ENCODE measurements at places on chromosomes 6 and 20.

GRCh38 chr20:23637282-23638221 lies at the start of gene CST3:
Gene CST3, minus strand, starts transcription at chr20:23637955. Its CDS starts 93 bp downstream, at chr20:23637862.
- DNase-seq = no peak

DNA sequence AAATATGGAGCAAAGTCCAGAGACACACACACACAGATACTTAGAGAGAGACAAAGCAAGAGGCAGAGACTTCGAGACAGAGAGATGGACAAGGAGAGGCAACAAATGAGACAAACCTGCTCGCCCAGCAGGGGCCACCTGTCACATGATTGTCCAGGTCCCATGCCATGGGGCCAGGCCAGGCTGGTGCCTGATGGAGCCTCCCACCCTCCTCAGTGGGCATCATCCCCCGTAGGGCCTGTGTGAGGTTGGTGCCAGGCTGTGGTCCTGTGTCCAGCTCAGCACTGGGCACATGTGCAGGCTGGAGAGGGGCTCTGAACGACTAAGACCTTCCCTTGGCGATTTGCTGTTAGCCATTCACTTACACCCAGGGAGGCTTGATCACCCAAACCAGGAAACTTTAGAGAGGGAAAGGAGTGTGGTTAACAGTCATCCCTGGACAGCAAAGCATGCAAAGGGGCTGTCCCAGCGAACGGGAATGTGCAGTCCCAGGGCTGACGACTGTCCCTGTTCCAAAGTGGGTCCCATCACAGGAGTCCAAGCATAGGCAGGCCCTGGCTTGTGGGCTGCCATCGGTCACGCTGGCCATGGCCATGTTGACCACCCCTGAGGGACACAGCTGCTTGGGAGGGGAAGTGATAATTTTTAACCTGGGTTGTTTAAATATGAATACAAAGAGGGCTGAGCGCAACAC lies 38.4 kb upstream of the PHACTR3 start:
- no peak for DNase-seq

- no peak for DNase-seq
Observed at GRCh38 chr6:107655245-107655644, 165.3 kb downstream of the SOBP start.

GRCh38 chr6:149342525-149342924 lies 25.0 kb downstream of the TAB2 start:
- DNase-seq = no peak

GRCh38 chr6:3406362-3406821 lies 50.5 kb downstream of the SLC22A23 start:
- no peak for DNase-seq

DNA sequence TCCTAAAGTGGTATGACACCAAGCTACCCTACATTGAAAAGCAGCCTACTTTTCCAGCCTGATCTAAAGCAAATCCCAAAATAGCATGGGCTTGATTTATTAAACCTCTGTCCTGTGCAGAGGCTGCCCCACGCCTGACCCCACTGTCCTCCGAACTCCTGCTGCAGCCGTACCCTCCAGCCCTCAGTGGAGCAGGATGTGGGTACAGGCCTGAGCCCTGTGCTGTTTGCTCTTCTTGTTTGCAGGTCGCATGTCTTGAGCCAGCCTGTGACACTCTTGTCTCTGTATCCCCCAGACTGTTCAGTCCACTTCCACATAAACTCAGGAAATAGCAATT lies 61.2 kb downstream of the RPP40 start:
- no peak for DNase-seq

- DNase-seq = no peak
Observed at GRCh38 chr20:17436664-17437063, 94.5 kb downstream of the BFSP1 start.

DNA sequence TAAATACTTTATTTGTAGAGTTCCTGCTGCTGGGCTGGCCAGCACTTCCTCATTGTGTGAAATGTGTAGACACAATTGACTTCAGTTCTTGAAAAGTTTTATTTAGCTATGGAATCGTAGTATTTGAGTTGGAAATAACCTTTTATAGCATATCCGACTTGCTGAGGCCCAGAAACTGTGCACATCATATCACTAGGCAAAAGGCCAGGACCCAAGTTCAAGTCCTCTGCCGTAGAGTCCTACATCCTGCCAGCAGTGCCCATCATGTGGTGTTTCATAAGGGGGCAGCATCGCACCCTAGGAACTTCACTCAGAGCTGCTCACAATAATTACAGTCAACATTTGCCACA lies 207.7 kb upstream of the SNX9 start:
- no peak for DNase-seq

- no peak for DNase-seq
Observed at GRCh38 chr20:62117362-62117646, 5.0 kb upstream of the LSM14B start.

GRCh38 chr6:5446362-5447075 lies 185.2 kb downstream of the FARS2 start:
- no peak for DNase-seq

- DNase-seq = no peak
Observed at GRCh38 chr6:151176911-151177770, 62.6 kb upstream of the AKAP12 start.

DNA sequence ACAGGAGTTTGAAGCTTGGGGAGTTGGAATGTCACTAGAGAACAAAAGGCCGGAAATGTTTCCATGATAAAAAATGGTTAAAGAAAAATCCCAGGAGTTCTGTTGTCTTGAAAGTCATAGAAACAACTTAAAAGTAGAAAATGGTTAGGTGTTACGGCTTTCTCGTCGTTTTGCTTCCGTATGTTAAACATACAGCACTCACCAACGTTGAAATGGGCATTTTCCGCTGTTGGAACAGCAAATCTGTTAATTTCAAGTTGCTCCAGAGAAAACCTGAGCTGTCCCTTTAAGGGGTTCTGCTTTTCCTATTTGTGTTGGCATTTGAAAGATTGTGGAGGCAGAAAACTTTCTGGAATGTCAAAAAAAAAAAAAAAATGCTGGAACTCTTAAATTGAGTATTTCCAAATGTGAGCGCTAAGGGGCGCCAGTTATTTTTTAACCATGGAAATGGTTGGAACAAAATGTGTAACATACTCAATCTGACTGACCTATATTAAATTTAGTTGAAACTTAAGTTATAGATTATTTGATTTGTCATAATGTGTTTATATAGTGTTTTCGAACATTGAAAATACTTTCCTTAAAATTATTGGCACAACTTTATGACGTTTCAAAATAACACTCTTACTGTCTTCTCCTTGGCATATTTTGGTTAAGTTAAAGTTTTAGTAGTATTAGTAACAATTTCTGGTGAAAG lies 2.2 kb downstream of the QKI start:
- DNase-seq = peak; percentile 24

GRCh38 chr20:63059684-63060056 lies 52.9 kb upstream of the BHLHE23 start:
- no peak for DNase-seq

DNA sequence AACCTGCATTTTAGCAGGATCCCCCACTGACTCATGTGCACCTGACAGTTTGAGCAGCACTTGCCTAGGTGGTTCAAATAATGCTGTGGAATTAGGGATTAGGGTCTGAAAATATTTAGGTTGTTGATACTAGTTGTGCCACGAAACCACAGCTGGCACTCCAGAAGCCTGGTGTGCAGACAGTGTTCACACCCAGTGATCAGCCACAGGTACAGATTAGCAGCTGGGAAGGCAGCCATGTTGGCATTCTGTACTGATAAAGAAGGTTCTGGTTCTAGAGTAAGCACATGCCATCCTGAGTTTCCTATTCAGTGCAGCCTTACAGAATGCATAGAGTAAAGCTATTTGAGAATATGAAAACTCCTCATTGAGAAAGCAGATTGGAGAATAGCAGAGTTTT lies 30.1 kb downstream of the TMEM74B start:
- DNase-seq = no peak

- DNase-seq = no peak
Observed at GRCh38 chr6:136696783-136697364, 95.4 kb downstream of the MAP3K5 start.

DNA sequence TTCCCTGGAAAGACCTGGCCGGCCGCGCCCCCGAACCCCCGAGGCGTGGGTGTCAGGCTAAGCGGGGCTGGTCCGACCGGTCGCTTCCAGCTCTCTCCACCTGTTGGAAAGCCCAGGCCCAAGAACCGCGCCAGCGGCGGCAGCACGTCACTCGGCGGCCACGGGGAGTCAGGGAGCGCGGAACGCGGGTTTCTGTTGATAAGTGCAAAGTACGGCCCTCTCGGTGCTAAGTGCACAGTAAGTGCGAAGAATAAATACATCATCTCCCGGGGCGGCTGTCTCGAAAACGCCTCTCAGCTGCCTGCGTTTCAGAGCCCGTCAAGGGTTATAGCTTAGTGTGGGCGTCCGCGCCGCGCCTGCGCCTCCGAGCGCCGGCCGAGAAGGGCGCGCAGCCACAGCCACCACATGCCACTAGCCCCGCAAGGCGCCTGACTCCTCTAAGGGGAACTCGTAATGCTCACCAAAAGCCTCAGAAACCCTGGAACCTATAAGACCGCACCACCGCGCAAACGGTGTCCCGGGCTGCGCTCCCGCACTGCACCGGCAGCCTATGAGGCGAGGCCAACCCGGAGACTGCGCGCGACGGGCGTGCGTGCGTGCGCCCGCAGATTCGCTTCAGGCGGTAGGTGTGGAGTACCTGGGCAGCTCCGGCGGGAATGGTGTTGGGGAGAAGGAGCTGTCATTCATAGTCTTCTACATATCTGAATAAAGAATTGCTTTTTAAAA lies 9.2 kb upstream of the TBX18 start:
- DNase-seq = no peak

DNA sequence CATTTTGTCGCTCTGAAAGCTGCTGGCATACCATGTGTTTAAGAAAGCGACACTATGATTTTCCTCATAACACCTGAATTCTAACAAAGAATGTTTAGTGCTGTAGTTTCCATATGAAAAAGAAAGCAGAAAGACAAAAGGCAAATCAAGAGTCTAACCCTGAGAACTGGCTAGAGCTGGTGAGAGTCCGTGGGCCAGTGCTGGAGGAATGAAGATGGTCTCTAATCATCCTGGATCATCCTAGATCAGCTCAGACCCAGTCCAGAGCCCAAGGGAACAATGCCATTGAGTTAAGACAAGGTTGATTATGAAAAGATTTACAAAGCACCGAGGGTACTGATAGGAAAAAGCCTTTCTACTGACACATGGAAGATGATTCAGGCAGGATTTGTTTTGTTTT lies 73.0 kb upstream of the MYLIP start:
- no peak for DNase-seq

DNA sequence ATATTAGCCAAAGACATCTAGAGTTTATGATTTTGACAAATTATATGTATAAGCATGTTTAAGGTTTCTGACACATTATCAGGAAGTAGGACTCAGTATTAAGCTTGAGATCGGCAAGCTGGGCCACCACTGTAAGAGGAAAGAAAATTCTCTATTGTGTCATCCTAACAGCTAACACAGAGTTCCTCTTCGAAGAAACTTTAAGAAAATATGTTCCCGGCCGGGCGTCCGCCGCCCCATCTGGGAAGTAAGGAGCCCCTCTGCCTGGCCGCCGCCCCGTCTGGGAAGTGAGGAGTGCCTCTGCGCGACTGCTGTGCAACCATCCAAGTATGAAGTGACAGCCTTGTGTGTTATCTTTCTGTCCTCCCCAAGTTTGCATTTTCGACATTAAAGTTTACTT lies 23.0 kb downstream of the USP49 start:
- no peak for DNase-seq

DNA sequence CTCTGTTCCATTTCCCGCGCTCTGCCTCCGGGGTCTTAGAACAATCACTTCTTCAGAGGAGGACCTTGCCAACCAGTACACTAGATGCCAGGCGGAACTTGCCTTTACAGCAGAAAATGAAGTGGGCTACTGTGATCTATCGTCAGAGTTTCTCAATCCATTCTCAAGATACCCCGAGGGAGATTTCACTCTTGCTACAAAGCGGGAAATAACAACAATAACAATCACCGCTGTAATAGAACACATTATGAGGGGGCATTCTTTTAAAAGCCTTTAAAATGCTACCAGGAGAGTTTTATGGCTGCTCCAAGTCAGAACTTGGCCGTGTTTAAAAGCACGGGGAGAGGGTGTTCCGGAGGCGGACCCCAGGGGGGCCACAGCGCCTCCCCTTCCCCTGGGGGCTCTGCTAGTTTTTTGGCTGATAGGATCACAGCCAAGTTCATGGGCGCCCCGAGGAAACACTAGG lies 617.0 kb upstream of the AGPAT4 start:
- no peak for DNase-seq

GRCh38 chr6:22072949-22073348 lies 223.9 kb downstream of the PRL start:
- no peak for DNase-seq

GRCh38 chr6:12943549-12943948 lies 227.0 kb downstream of the PHACTR1 start:
- no peak for DNase-seq

DNA sequence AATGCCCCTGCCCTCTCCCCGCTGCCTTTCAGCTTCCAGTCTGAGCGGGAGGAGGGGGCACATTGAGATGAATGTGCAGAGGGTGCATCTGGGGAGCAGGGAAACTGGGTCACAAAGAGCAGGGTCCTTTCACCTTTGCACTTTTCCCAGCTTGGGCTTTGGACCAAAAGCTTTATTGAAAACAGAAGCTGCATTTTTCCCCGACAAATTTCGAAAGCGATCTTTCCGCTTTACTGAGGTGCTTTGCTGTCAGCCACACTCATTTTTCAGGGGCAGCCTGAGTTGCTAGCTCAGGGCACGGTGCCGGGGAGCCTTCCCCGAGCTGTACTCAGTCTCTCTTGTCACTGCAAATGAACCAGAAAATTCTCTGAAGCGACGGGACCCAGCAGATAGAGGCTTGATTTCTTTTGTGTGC lies 283.7 kb upstream of the SOX4 start:
- no peak for DNase-seq

GRCh38 chr6:31090973-31091364 lies 21.4 kb downstream of the C6orf15 start:
- no peak for DNase-seq

DNA sequence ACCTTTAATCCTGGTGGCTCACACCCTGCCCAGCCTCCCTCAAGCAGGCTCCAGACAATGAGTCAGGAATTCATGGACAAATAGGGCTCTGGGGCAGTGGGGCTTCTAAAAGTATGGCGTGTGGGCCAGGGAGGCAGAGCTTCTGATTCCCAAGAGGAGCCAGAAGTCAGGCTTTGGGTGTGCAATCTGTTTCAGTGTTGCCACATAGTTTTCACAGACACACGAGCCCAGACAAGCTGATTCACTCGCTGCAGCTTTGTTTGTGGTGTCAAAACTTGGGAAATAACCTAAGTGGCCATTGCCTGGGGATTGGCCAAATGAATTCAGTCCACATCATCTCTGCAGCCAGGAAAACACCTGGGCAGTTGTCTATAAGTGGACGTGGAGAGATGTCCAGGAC lies 9.2 kb downstream of the PEDS1 start:
- no peak for DNase-seq
